ENCODE measurements at places on chromosomes 7 and 10. TPM values are rescaled to one million over a fixed set of nuclear protein-coding genes. Genes with fewer than 3 reads are reported as not detected.

DNA sequence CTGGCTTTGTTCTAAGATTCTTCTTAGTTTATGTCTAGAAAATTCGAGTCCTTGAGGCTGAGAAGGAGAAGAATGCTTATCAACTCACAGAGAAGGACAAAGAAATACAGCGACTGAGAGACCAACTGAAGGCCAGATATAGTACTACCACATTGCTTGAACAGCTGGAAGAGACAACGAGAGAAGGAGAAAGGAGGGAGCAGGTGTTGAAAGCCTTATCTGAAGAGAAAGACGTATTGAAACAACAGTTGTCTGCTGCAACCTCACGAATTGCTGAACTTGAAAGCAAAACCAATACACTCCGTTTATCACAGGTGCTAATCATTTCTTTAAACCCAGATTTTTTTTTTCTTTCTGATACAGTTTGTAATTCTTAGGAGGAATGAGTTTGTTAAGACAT lies 6.7 kb downstream of the CEP55 start:
- no peak for DNase-seq

TMEM236 gene
- polyA plus RNA-seq = not detected

- DNase-seq = no peak
These were observed 87.3 kb downstream of the LHFPL3 start for GRCh38 chr7:104415700-104416099.

DNA sequence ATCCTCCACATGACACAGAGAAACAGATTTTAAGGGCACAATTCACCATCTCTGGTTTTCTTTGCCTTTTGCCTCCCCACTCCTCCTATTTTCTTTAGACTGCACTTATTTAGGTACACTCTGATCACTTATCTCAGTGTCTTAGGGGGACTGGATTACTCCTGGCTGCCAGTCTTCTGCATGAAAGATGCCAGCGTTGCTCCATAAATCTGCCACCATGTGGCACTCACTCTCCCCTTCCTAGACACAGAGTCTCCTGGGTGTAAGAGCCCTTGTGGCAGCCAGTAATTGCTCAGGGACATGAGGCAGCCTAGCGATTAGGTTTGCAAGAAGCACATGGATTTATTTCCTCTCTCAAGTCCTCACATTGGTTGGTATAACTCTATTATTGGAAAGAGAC lies 34.5 kb upstream of the RBM20 start:
- DNase-seq = no peak

IPMK gene
- polyA plus RNA-seq = 2.2 TPM

C10orf62 gene
- polyA plus RNA-seq = not detected

DNA sequence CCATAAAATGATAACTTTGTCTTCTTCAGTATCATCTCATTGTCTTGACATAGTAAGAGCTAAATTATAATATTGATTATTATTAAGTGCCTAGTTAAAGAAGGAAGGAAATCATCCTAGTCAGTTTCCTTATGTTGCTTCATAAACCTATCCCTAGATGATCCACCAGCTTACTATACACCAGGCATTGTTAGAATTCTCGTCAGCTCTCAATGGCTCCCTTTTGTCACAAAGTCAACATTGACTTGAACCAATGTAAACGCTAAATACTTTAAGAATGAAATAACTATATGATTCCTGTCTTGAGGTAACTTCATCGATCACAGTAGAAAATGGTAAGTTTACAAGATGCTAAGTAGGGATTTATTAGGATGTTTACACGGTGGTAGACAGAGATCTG lies 1162.9 kb downstream of the CNTNAP2 start:
- no peak for DNase-seq

DNA sequence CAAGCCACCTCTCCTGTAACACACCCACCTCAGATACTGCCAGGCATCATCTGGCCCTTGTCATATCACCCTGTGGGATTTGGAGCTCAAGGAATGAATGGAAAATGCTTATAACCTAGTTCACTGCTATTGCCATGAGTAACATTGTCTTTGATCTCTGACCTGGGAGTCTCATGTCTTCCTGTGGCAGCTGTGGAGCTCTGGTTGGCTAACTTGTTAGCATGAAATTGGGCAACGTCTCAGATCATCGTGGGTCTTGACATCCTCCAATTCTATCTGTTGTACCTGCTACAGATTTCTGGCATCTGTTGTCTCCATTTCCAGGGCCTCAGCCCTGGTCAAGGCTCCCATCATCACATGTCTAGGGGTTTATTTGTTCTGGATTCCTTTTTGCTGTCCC lies 2.2 kb upstream of the TMEM270 start:
- DNase-seq = no peak

DNA sequence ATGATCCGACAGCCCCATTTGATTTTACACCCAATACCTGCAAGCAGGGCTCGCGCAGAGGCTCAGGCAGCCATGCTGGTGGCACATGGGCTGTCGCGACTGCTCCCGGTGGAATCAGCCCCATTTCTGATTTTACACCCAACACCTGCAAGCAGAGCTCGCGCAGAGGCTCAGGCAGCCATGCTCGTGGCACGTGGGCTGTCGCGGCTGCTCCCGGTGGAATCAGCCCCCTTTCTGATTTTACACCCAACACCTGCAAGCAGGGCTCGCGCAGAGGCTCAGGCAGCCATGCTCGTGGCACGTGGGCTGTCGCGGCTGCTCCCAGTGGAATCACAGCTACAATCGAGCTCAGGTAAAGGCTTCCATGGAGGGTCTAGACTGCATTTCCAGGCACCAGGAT lies 244.1 kb downstream of the PTPRN2 start:
- peak; percentile 55 for DNase-seq

- DNase-seq = no peak
These were observed 571 bp upstream of the PRKAR2B start for GRCh38 chr7:107043921-107044346.

- no peak for DNase-seq
These were observed 102.8 kb downstream of the CHN2 start for GRCh38 chr7:29297194-29297890.

SOSTDC1 gene
- not detected for polyA plus RNA-seq

CRTAC1 gene
- polyA plus RNA-seq = not detected

GRCh38 chr10:131176907-131177306 lies 134.6 kb downstream of the TCERG1L start:
- DNase-seq = no peak

DNA sequence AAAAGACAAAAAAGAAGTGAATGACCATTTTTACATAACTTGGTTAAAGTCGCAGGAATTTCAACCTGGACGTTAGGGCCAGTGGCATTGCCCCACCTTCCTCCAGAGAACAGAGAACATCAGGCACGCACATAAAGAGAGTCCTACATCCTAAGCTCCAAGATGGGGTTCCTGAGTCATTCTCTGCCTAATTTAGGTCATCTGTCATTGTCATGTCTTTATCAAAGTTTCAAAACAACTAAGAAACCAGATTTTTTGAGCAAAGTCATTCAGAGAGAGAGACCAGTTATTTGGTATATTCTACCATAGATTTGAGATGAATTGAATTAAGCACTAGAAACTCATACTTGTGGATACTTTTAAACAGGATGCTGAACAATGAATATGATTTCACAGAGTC lies 241.7 kb downstream of the CALN1 start:
- no peak for DNase-seq

DNA sequence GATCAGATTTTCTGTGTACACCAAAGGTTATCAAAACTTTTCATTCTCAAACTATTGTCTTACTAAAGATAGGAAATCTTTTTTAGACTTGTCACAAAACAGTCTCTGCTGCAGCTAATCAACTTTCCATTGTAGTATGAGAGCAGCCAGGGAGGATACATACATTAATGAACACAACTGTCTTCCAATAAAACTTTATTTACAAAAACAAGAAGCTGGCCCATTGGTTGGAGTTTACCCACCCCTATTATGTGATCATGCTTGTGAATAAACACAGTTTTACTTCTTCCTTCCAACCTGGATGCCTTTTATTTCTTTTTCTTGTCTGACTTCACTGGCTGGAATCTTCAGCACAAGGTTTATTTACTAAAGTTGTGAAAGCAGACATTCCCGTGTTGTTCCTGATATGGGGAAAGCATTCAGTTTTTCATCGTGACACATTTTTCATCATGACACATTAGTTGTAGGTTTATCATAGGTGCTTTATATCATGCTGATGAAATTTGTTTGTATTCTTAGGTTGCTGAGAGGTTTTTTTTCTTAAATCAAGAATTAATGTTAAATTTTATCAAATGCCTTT lies 98.5 kb upstream of the CDK13 start:
- no peak for DNase-seq

DNA sequence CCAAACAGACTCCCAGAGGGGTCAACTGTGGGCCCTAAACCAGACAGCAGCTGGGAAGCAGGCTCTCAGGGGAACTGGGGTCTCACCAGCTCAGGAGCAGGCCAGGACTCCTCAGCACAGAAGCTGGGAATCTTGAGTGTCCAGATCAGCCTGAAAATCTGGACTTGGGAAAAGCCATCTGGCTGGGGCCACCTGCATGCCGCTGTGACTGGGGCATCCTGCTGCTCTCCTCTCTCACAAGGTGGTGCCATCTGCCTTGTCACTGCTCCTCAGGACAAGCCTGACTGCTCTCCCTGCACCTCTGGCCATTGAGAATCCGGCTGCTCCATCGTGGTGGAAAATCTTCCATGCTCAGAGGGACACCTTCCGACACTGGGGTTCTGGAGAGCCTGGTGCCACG lies 141.4 kb downstream of the PLPP4 start:
- no peak for DNase-seq

DNA sequence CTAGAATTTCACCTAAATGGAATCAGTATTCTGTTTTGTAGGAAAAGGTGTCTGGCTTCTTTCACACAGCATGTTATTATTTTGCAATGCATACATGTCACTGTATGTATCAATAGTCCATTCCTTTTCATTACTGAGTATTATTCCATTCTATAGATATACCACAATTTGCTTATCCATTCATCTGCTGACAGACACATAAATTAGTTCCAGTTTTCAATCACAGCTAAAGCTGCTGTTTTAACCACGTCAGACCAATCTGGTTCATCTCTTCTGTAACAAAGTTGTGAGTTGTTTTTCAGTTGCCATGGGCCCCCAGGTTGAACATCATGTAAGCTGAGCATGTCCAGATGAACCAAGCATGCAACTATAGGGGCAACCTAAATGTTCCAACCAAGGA lies 282.1 kb upstream of the MKLN1 start:
- DNase-seq = no peak

EEF1AKMT2 gene
- 29.9 TPM for polyA plus RNA-seq

GRCh38 chr7:17421941-17422340 lies 123.5 kb downstream of the AHR start:
- no peak for DNase-seq

GRCh38 chr7:132244903-132245480 lies 331.3 kb downstream of the PLXNA4 start:
- no peak for DNase-seq

SFTPA2 gene
- not detected for polyA plus RNA-seq

GRCh38 chr7:94449151-94449725 lies 54.5 kb downstream of the COL1A2 start:
- DNase-seq = no peak

DNA sequence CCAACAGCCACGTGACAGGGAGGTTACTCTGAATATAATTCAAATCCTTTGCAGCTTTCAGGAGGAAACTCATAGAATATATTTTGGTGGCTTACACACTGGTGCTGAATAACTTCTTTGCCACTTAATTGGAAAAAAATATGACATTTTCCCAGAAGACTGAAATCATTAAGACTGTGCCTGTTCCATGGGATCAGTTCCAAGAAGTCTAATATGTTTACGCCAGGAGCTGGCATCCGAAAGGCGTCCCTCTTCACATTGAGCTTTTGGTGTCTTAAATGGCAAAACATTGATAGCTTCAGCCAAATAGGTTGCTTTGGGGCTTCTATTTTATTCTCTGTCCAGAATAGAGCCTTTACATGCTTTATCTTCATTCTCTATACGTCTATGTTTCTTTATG lies 917.6 kb upstream of the LRRTM3 start:
- no peak for DNase-seq

FGFBP3 gene
- polyA plus RNA-seq = 2.5 TPM

OR9A2 gene
- not detected for polyA plus RNA-seq

- no peak for DNase-seq
These were observed 5.9 kb upstream of the LDB3 start for GRCh38 chr10:86662186-86663045.

DNA sequence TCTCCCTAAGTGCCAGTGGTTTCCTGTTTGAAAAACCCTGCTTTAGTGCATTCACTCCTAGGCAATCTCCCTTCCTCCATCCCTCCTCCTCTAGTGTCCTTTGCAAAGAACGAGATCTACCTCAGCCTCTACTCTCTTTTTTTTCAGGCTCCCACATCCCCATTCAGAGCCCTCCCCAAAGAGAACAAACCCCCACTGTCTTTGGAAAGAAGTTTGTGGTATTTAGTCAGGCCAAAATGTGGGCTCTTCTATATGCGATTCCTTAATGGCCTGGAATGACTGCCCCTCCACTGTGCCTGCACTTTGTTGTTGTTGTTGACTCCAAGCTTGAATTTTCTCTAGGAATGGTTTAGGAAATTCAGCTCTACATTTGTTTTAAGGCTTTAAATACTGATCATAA lies 36.3 kb downstream of the PALS2 start:
- DNase-seq = no peak

- DNase-seq = no peak
These were observed 139.9 kb upstream of the DGKB start for GRCh38 chr7:15042285-15043065.

CAMK1D gene
- polyA plus RNA-seq = 7.5 TPM

- DNase-seq = no peak
These were observed 32.0 kb downstream of the WAC start for GRCh38 chr10:28564905-28565304.

DNA sequence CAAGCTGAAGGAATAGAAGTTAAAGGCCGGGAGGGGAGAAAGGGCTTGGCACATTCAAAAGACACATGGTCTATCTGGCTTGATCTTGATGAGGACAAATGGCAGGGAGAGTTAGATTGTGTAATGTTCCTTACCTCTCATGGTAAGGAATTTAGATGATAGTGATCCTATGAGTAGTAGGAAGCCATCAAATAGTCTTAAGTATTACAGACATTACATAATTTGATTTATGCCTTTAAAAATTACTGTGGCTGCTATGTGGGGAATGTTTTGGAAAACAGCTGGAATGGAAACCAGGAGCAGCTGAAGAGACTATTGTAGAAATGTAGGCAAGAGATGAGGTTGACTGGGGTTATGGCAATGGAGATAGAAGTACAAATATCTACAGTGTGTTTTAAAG lies 351.3 kb upstream of the BMPER start:
- no peak for DNase-seq

DNA sequence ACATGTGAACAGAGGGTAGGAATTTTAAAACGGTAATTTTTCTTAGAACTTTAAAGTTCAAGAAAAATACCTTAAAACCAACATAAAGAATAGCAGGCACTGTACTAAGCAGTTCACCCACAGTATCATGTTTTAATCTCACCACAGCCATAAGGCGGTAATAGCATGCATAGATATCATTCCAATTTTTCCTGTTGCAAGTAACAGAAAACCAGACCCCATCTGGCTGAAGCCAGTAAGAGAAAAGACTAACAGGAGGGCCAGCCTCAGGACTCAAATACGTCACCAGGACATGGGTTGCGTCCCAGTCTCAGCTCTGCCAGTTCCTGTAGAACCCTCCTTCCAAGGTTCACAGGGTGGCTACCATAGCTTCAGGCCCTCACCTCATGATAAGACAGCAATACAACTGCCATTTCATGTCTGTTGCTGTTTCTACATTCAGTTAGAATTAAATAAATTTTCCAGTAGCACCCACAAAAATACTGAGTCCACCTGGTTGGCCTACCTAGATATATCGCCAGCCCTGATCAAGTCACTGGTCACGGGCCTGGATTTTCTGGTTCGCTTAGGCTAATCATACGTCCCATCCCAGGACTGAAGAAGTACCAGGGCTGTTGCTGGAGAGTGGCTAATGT lies 2.0 kb upstream of the RNF32 start:
- no peak for DNase-seq

GRCh38 chr7:108079276-108079647 lies 50.9 kb downstream of the LAMB4 start:
- DNase-seq = no peak

- DNase-seq = no peak
These were observed 9.9 kb upstream of the GSAP start for GRCh38 chr7:77426052-77426404.
